ENCODE measurements at places on chromosomes 16 and 17.

GRCh38 chr16:10554569-10554968, 25.8 kb downstream of the EMP2 start:
- DNase-seq: no peak

GRCh38 chr17:78105551-78105950, 23.0 kb downstream of the TMC6 start:
- no peak for DNase-seq

GRCh38 chr17:57902117-57902799, 52.4 kb upstream of the MRPS23 start:
- DNase-seq: no peak

GRCh38 chr17:52724578-52724977, 566.1 kb upstream of the CA10 start:
- DNase-seq: no peak

DNA sequence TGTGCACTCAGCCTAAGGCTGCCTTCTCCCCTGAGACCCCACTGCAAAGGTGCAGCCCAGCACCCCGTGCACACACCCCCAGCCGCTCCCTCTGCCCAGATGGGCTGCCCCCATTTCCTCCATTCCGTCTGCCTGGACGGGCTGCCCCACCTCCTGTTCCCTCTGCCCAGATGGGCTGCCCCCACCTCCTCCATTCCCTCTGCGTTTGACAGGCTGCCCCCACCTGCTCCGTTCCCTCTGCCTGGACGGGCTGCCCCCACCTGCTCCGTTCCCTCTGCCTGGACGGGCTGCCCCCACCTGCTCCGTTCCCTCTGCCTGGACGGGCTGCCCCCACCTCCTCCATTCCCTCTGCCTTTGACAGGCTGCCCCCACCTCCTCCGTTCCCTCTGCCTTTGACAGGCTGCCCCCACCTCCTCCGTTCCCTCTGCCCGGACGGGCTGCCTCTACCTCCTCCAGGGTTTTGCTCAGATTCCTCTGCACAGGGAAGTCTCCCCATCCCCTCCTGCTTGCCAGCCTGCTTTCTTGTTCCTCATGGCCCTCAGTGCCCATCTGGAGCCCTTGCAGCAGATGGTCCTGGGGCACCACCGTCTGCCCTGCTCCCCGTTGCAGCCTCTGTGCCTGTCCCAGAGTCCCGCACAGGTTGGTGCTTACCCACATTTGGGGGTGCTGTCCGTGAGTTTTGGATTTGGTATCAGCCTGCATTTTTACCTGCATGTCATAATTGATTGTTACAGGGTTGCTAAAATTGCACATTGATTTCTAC, 23.4 kb upstream of the IL17C start:
- DNase-seq: no peak
